ENCODE measurements at places on chromosomes 3 and 15. TPM values are rescaled to one million over a fixed set of nuclear protein-coding genes. Genes with fewer than 3 reads are reported as not detected.

DYNLT2B gene
- total RNA-seq: 19.5 TPM

ACP3 gene
- not detected for total RNA-seq

CYP11A1 gene
- total RNA-seq: not detected

GRCh38 chr3:147297761-147298350 lies 108.5 kb downstream of the ZIC4 start:
- H3K36me3 ChIP-seq: no peaks in the 10 kb centered on the region
- H3K4me3 ChIP-seq: no peak overlapping the region
- peaks cover 10% of the 10 kb centered on the region for H3K4me1 ChIP-seq
- no peaks in the 10 kb centered on the region for H3K27me3 ChIP-seq

DNA sequence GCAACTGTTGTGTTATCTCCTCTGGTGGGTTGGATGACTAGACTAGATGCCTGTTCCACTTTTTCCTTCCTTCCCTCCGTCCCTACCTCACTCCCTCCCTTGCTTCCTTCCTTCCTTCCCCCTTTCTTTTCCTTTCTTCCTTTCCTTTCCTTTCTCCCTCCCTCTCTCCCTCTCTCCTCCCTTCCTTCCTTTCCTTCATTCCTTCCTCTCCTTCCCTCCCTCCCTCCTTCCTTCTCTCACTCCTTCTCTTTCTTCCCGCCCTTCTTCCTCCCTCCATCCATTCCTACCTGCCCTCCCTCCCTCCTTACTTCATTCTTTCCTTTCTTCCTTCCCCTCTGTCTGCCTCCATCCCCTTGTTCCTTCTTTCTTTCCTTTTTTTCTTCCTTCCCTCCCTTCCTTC lies 1045.3 kb downstream of the OTOL1 start:
- no peak overlapping the region for H3K27ac ChIP-seq
- no peak overlapping the region for H3K4me3 ChIP-seq
- no peaks in the 10 kb centered on the region for H3K36me3 ChIP-seq
- no peaks in the 10 kb centered on the region for H3K4me1 ChIP-seq

GRCh38 chr3:45779746-45780735 lies 16.3 kb downstream of the SLC6A20 start:
- H3K4me3 ChIP-seq: no peak overlapping the region
- no peaks in the 10 kb centered on the region for H3K36me3 ChIP-seq
- DNase-seq: peak; percentile 80

All from osteocyte (in vitro differentiated cells).